Endothelial cell (in vitro differentiated cells): ENCODE measurements at places on chromosomes 5 and 9.

DNA sequence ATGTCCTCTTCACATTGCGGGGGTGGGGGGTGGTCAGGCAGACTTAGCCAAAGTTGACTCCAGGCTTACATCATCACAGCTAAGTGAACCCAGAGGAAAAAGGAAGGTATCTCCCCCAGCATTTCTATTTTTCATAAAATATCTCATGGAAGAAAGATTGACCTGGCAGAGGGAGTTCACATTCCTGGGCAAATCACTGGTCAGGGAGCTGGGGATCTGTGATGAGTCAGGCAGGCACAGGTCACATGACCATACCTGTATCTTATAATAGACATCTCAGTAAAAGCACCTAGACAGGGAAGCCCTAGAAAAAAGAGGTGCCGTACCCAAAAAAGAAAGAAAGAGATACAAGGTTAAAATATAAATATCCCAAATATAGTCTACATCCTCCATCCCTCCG lies 57.3 kb upstream of the WWC1 start:
- H3K4me3 ChIP-seq: no peak overlapping the region
- peaks cover 2% of the 10 kb centered on the region for H3K4me1 ChIP-seq
- H3K36me3 ChIP-seq: no peaks in the 10 kb centered on the region
- H3K27me3 ChIP-seq: peaks cover 4% of the 10 kb centered on the region
- no peak overlapping the region for H3K27ac ChIP-seq

- no peaks in the 10 kb centered on the region for H3K27me3 ChIP-seq
- H3K4me3 ChIP-seq: no peak overlapping the region
- peaks cover 22% of the 10 kb centered on the region for H3K36me3 ChIP-seq
- peaks cover 7% of the 10 kb centered on the region for H3K4me1 ChIP-seq
Measured at GRCh38 chr9:88435336-88435735, 47.1 kb downstream of the SPIN1 start.

GRCh38 chr5:96094904-96095303 lies 133.3 kb upstream of the ELL2 start:
- DNase-seq: no peak
- H3K27ac ChIP-seq: no peak overlapping the region
- H3K4me3 ChIP-seq: no peak overlapping the region
- no peaks in the 10 kb centered on the region for H3K36me3 ChIP-seq
- no peaks in the 10 kb centered on the region for H3K27me3 ChIP-seq

- H3K27me3 ChIP-seq: no peaks in the 10 kb centered on the region
- peaks cover 5% of the 10 kb centered on the region for H3K36me3 ChIP-seq
- DNase-seq: no peak
- peak overlapping the region; percentile 10 for H3K27ac ChIP-seq
- H3K4me1 ChIP-seq: peaks cover 3% of the 10 kb centered on the region
Measured at GRCh38 chr9:34035656-34036055, 13.0 kb downstream of the UBAP2 start.

DNA sequence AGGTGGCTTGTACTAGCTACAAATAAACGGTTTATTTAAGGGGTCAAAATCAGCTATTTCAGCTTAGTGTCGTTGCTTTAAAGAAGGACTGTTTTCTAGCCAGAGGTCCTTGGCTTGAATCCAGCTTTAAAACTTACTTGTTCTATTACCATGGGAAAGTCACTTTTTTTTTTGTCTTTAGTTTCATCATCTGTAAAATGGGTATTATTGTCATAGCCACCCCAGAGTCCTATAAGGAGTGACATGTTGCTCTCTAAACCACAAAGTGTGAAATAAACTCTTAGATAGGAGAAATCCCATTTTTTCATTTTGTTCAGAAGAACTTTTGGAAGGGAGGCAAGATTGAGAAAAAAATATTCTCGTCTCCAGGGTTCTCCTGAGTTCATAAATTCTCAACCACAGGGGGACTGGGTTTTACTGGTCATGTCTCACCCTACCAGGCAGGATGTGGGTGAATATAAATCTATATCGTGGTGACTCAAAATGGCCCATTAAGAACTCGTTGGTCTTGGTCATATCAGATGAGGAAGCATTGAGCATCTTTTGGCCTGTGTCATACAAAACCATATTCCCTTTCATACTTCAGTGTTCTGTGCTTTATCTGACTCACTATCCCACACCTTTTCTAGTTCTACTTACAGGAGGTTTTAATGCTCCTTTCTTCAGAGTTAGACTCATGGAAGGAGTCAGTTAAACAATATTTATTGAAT lies 202.7 kb upstream of the NR3C1 start:
- H3K36me3 ChIP-seq: no peaks in the 10 kb centered on the region
- no peak for DNase-seq
- H3K4me3 ChIP-seq: no peak overlapping the region
- peaks cover 6% of the 10 kb centered on the region for H3K27me3 ChIP-seq
- no peaks in the 10 kb centered on the region for H3K4me1 ChIP-seq
- H3K27ac ChIP-seq: no peak overlapping the region

DNA sequence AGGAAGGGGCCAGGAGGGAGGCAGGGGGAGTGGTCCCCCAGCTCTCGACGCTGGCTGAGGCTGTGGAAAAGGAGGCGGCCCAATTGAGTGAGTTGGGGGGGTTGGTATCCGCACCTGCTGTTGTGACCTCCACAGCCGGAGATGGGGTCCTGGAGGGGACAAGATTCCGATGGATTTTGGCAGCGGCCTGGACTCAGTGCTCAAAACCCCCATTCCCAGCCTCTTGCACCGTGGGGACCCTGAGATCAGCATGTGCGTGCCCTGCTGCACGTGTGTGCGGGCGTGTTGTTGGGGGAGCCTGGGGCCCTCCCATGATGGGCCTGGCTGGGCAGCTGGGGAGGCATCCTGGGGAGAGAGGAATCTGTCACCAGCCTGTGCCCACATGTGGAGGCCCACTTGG lies 15.0 kb downstream of the CNTFR start:
- H3K4me1 ChIP-seq: peaks cover 45% of the 10 kb centered on the region
- no peaks in the 10 kb centered on the region for H3K36me3 ChIP-seq
- no peak for DNase-seq
- H3K27me3 ChIP-seq: peaks cover 29% of the 10 kb centered on the region
- H3K27ac ChIP-seq: no peak overlapping the region

DNA sequence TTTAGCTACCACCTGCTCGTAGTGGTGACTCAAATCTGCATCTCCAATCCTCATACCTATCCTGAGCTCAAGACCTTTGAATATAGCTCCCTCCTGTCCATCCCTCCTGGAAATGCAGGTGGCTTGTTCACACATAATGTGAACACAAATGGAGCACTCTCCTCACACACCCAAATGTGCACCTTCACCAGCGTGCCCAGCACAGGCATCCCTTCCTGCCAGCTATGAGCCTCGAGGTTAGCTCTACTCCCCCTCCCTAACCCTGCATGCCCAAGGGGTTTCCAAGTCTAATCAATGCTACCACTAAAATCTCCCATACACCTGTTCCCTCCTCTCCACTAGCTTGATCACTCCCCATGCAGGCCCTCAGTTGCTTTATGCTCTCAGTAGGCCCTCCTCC lies 2.2 kb upstream of the TGFBI start:
- peaks cover 8% of the 10 kb centered on the region for H3K4me1 ChIP-seq
- DNase-seq: no peak
- no peak overlapping the region for H3K4me3 ChIP-seq
